NCI-H510A treated with DMSO at 0.1 percent for 48 hours (cell line): ENCODE measurements at places on chromosomes 13 and 19.

DNA sequence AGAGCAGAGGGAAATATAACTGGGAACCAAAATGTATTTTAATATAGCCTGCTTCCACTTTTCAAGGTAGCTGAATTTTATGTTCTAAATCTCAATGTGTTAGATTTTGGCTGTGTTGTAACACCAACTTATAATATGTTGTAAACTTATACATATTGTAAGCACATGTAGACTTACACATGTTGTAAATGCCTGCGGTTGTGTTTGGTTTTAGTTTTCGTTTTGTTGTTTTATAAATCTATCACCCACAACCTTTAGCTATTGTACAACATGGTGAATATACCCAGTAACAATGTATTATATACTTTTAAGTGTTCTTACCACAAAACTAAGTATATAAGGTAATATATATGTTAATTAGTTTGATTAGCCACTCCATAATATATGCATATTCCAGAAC is 15.6 kb downstream of the KCTD4 start:
- no peak for DNase-seq

DNA sequence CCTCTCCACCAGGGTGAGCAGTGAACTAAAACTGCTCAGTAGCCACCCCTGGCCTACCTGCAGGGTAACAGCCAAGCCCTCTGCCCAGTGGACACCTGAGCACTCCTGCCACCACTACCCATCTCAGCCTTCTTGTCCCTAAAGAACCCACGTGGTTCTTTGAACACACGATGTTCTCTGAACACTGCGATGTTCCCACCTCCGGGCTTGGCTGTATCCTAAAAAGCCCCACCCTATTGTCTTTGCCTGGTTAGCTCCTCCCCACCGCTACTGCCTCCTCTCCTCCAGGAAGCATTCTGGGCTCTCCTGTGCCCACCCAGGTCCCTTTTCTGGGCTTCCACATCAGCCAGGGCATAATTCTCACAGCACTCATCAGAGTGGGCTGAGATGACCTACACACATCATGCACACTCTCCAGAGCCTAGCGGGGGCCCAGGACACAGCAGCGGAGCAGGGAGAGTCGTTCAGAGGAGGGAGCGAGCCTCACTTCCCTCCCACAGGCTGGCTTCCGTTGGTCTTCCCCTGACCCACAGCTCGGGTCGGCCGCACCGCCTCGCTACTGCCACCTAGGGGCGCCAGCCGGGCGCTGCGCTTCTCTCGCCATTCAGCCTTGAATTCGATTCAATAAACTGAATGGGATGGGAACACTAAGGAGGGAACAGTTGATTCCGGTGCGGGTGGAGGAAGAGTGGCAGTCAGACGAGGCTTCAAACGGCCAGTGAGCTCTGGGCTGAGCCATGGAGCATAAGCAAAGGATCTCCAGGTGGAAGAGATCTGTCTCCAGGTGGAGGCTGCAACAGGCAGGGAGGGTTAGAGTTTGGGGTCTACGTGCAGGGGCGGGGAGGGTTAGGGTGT is 3.2 kb downstream of the ELAVL1 start:
- DNase-seq = peak; percentile 84

GRCh38 chr13:27523346-27524073 is 73.1 kb upstream of the MTIF3 start:
- DNase-seq = no peak

DNA sequence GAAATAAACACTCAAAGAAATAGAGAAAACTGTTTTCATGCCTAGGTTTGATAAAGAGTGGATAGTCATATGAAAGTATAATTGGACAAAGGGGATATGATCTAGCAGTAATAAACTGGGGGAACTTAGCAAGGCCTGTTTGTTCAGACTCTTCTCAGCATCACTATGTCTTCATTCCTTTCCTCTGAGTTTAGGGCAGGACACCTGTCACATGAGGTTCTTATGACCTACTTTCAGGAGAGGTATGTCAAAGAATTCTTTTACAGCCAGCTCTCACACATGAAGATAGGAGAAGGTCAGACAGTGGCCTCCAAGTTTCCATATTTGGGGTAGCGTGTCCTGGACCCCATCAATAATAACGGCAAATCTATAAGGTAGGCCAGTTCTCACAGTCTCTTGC is 11.4 kb upstream of the RFXAP start:
- DNase-seq = no peak

- no peak for DNase-seq
These were observed 252.8 kb downstream of the SHISA2 start for GRCh38 chr13:25798998-25799397.

DNA sequence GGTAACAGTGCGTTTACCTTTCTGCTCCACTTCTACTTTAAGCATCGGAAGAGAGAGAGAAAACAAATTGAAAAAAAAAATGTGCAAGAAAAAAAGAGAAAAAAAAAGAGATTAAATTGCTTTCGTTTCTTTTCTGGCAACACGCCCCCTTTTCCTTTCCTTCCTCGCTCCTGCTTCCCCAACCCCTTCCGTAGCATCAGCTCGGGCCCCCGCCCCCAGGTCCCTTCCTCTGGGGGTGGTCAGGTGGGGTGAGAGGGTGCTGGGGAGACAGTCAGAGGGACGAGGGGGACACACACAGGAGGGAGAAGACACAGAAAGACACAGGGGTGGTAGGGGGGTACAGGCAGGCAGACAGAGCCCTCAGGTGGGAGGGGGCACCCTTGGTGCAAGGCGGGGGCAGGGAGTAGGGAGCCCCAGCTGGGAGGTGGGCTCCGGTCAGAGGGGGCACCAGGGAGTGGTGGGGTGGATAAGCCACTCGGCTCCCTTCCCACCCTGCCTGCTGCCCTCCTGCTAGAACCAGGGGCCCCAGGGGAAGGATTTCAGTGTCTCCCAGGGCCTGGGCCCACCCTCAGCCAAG is 30.7 kb upstream of the ASF1B start:
- no peak for DNase-seq

DNA sequence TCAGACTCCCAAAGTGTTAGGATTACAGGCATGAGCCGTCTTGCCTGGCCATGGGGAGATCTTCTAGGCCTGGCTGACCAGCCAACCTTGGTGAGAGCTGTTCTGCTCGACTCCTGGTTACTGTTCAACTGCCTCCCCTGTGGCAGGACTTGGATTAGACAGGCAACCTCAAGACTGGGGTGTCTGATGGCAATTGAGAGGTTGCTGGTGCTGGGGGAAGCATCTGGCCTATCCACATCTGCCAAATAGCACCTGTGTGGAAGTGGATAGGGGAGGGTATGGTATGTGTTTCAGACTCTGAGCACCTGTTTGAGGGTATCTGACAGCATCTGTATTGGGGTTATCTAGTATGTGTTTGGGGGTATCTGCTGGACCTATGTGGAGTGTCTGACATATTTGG is 44.7 kb downstream of the ARHGEF18 start:
- no peak for DNase-seq

DNA sequence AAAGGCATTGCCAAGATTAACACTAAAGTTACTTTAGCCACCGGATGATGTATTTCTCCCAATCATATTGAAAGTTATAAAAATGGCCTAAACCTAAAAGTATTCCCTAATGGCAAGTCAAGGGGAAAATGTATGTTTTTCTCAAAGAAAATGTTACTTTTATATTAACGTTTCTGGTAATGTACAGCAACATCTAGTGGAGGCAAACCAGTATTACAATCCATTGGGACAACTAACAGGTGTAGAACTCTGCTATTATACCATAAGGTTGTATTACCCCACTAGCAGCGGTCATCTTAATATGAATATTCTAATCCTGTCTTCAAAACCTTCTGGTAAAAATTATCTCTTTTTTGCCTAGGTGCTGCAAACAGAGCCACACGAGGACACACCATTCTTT is 69.2 kb downstream of the ZNF100 start:
- DNase-seq = peak; percentile 1

GRCh38 chr13:53121919-53122318 is 93.3 kb downstream of the OLFM4 start:
- no peak for DNase-seq

DNA sequence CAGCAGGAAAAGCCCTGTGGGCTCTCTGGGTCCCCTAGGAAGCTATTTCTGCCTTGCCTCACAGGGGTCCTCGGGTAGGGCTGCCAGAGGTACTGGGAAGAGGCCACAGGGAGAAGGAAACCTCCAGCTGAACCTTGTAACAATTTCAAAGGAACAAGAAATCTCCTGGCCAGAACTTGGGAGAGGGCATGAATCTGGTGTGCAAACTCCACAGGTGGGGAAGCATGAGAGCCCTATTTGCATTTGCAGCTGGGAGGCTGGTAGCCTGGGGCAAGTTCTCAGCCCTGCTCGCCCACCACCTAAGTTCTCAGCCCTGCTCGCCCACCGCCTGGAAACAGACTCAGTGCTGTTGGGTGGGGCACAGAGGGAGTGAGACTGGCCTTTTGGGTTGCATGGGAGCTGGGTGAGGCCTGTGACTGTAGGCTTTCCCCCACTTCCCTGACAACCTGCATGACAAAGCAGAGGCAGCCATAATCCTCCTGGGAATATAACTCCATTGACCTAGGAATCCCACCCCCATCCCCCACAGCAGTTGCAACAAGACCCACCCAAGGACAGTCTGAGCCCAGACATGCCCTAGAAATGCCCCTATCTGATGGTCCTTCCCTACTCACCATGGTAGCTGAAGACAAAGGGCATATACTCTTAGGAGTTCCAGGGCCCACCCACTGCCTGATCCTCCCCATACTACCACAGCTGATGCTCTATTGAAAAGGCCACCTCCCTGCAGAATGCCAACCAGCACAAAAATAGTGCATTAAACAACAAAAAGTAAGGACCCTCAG is 11.7 kb downstream of the UGGT2 start:
- DNase-seq = no peak

DNA sequence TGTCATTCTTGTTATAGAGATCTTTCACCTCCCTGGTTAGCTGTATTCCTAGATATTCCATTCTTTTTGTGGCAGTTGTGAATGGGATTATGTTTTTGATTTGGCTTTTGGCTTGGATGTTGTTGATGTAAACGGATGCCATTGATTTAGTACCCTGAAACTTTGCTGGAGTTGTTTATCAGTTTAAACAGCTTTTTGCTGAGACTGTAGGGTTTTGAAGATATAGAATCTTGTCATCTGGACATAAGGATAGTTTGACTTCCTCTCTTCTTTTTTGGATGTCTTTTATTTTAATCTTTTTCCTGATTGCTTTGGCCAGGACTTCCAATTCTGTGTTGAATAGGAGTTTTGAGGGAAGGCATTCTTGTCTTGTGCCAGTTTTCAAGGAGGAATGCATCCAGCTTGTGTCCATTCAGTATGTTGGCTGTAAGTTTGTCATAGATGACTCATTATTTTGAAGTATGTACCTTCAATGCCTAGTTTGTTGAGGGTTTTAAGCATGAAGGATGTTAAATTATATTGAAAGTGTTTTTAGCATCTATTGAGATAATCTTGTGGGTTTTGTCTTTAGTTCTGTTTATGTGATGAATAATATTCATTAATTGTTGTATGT is 16.8 kb downstream of the ZNF431 start:
- DNase-seq = no peak

- no peak for DNase-seq
These were observed 691.9 kb downstream of the UQCRFS1 start for GRCh38 chr19:28520998-28521568.

DNA sequence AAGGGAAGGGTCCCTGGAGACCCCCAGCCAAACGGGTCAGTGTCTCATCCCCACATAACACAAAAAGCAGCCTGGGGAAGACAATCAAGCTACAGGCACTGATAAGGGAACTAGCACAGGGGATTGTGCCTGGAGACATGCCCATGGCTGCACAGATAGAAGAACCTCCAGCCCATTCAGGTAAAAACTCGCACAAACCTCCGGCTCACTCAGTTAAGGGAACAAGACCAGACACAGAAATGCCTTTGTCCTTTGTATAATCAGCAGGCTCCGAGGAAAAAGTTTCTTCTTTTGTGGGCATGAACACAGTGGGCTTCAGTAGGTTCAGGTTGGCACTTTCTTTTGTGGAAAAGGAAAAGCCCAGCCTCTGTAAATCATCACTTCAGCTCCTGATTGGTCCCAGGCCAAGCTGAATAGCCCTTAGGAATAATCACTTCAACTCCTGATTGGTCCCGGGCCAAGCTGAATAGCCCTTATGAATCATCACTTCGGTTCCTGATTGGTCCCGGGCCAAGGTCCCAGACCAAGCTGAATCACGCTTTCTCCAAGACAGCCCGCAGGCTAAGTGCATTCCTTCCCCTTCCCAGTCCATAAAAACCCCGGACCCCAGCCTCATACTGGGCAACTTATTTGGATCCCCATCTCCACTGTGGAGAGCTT is 5.0 kb upstream of the ZNF230 start:
- no peak for DNase-seq

DNA sequence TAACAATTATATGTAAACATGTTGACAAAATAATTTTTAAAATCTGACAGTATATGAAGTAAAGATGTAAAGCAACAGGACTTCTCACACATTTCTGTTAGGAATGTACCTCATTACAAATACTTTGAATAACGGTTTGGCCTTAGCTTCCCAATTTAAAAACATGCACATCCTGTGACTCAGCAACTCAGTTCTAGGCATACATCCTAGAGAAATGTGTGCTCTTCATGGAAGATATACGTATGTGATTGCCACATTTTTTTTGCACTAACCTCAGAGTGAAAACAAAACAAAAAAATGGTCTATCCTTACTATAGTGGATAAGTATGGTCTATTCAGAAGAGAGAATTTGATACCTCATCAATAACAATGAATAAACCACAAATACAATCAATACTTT is 314.6 kb downstream of the LIG4 start:
- DNase-seq = no peak

DNA sequence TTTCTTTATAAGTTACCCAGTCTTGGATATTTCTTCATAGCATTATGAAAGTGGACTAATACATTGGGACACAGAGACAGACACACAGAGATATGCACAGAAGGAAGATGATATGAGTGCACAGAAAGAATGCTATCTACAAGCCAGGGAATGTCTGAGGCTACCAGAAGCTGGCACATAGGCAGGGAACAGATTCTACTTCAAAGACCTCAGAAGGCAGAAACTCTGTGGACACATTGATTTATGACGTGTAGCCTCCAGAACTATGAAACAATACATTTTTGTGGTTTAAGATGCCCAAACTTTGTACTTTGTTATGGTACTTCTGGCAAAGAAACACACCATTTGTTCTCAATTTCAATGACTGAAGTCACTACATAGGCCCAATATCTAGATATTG is 556.7 kb downstream of the PCDH9 start:
- no peak for DNase-seq

GRCh38 chr13:104382951-104383350 is 1316.7 kb upstream of the SLC10A2 start:
- no peak for DNase-seq

DNA sequence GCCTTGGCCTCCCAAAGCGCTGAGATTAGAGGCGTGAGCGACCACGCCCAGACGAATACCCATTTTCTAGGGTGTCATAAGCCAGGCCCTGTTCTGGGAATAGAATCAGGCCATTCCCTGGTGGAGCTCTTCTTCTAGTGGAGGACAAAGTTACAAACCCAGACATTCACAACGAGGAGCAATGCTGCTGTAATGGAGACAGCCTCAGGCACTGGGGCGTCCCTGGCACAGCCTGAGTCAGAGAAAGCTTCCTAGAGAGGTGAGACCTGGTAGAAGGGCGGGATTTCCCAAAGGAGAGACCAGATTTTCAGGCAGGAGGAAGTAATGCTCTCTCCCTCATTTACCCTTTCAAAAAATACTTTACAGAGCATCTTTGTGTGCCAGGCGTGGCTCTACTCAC is 12.7 kb downstream of the PRKCG start:
- no peak for DNase-seq

GRCh38 chr13:53005626-53006025 is 23.0 kb upstream of the OLFM4 start:
- peak; percentile 29 for DNase-seq

GRCh38 chr13:99704390-99704789 is 203.1 kb downstream of the TM9SF2 start:
- DNase-seq = peak; percentile 48
